ENCODE measurements at places on chromosomes 3 and 15.

DNA sequence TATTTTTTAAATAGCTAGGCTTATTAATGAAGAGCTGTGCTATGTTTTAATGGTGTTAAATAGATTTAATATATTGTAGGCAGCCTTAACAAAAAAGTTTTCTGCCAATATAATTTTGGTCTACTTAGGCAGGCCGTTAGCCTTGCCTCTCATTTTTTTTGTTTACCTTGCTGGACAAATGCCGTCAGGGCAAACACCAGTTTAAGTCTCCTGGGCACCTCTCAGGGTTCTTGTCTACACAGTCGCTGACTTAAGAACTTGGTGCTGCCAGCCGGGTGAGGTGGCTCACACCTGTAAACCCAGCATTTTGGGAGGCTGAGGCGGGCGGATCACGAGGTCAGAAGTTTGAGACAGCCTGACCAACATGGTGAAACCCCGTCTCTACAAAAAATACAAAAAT, 153.3 kb downstream of the ULK4 start:
- DNase-seq = no peak

GRCh38 chr3:114456742-114457141, 162.9 kb downstream of the TIGIT start:
- no peak for DNase-seq

DNA sequence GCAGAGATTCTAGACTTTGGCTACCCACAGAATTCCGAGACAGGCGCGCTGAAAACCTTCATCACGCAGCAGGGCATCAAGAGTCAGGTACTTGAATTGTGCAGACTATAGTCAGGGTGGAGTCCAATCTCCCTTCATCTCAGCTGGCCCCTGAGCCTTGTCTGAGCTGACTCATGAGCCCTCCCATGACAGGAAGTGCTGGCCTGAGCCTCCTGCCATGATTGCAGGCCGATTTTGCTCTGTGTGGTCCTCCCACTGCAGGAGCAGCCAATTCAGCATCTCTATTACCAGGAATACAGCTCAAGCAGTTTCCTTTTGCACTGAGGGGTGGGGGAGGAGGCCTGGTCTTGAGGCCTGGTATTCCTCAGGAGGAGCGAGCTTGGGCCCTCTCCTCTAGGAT, 5.5 kb downstream of the AP2M1 start:
- DNase-seq = no peak

GRCh38 chr15:58549013-58549784, 117.4 kb downstream of the LIPC start:
- no peak for DNase-seq

- no peak for DNase-seq
Observed at GRCh38 chr3:189809583-189809982, 178.4 kb downstream of the TP63 start.

DNA sequence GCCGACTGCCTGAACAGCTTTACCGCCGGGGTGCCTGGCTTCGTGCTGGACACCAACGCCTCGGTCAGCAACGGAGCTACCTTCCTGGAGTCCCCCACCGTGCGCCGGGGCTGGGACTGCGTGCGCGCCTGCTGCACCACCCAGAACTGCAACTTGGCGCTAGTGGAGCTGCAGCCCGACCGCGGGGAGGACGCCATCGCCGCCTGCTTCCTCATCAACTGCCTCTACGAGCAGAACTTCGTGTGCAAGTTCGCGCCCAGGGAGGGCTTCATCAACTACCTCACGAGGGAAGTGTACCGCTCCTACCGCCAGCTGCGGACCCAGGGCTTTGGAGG, 815 bp downstream of the SPINT1 start:
- peak; percentile 26 for DNase-seq

DNA sequence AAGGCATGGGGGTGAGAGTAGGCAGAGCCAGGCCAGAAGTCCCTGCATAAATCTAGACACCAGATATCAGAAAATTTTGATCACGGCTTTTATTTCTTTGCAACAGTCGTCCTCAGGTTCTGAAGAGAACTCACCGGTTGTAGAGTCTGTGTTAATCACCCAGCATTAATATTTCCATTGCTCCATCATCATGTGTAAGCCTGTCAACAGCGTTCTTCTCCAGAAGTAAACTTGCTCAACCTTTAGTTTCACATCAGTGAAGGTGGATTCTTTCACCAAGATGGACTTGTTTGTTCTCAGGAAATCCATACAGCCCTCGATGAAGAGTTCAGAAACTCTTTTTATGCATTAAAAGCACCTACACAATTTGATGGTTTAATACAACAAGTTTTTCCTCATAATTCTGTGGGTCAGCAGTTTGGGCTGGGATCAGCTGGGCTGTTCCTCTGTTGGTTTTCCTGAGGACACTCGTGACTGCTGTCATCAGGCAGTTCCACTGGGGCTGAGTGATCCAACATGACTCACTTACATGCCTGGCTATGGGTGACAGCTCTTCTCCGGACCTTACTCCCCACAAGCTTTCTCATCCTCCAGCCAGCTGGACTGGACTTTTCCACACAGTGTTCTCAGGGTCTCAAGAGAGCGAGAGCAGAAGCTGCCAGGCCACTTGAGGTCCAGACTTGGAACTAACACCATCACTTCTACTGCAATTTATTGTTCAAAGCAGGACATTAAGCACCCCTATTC, 303.4 kb downstream of the ZNF621 start:
- no peak for DNase-seq

DNA sequence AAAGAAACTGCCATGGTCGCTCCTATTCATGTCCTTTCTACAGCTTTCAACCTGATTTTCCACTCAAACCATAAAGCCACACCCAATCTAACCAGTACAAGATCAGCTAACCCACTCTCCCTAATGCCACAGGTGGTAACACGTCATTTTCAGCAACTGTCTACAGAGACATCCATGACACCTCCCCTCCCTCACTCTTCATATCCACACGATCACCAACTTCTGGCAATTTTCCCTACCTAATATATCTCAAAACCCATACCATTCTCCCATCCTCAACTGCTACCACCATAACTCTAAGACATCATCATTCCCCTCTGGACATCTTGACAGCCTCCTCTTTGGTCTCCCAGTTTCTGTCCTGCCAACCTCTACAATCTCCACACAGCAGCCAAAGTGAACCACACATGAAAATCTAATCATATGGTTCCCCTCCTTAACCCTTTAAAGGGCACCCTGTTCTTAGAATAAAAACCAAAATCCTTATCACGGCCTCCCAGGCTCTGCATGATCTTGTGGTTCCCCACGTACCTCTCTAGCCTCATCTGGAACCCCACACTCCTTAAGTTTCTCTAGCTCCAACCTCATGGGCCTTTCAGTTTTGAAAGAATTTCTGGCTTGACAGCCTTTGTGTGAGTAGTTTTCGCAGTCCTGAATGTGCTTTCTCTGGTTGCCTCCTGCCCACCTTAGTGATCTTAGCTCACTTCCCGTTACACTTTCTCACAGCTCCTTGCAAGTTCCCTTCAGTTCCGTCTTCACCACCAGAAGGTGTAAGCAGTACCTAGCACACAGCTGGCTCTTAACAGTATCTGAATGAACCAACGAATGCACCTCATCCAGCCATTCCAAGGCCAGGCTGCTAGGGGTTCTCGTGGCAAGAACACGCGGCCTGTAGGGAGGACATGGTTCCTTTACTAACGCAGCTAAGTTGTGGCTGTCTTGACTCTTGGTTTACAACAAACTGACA, 33.4 kb downstream of the SPINK8 start:
- peak; percentile 48 for DNase-seq

- DNase-seq = no peak
Observed at GRCh38 chr3:121943431-121943830, 49.2 kb downstream of the SLC15A2 start.

- DNase-seq = no peak
Observed at GRCh38 chr15:38885001-38885400, 320.4 kb upstream of the RASGRP1 start.

DNA sequence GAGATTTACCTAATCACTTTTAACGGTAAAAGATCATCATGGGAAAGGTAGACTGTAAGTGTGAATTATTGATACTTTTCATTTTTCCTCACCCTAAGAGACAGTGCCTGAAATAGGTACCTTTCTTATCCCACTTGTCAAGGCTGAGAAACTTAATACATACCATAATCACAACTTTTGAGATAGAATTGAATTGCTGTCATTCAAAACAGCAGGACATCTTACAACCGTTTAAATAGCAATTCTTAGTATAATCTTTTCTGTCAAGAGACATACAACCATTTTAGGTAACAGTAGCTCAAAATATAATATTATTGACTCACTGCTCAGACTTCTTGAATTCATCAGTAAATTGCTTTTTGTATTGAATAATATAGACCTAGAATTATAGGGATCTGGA, 10.7 kb downstream of the UBE2E2 start:
- no peak for DNase-seq

DNA sequence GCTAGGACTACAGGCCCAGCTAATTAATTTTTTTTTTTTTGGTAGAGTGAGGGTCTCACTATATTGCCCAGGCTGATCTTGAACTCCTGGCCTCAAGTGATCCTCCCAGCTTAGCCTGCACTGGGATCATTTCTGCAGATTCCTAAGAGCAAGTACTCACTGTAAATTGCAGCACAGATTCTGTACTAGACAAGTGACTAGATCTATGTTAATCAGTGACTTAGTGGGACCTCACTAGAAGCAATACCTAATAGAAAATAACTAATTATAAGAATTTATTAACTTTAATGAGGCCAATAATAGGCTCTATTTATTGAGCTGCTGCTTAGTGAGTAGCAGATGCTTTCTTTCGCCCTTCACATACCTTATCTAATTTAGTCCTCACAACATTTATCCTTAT, 10.6 kb upstream of the UTS2B start:
- DNase-seq = no peak

DNA sequence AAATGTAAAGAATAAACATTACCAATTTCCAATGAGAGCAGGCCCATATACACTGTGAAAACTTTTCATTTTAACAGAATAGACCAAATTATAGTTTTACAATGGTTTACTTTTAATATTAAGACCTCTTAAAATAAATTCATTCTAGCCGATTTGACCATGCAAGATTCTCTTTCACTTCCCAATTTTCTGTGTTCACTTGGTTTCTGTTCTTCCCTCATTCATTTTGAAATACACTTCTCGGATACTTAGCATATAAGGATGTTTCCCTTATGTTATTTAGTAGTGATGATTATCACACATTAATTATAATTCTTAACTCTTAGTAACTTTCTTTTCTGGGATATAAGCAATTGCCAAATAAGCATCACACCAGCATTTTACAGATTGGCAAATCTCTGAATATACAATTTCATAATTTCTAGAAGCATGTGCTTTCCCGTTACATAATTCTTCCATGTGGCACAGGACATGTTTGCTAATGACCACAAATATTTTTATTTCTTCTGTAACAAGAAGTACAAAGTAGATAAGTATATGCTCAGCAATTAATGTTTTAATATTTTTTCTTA, 13.9 kb downstream of the OR5H15 start:
- DNase-seq = no peak

GRCh38 chr3:24951180-24951579, 456.5 kb upstream of the THRB start:
- DNase-seq = no peak

- DNase-seq = no peak
Observed at GRCh38 chr3:111808439-111808838, 50.6 kb upstream of the PHLDB2 start.

DNA sequence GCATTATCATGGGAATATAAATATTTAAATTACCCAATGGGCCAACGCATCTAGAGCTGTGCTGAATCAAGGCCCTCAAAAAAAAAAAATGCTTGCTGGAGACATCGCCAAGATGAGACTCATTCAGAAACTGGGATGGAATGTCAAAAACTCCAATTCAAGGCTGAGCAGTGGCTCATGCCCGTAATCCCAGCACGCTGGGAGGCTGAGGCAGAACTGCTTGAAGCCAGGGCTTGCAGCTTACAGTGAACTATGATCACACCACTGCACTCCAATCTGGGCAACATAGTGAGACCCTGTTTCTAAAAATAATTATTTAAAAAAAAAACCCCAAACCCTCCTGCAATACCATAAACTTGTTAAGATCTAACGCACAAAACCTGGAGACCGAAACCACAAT, 3.1 kb upstream of the CACNA1D start:
- DNase-seq = no peak

DNA sequence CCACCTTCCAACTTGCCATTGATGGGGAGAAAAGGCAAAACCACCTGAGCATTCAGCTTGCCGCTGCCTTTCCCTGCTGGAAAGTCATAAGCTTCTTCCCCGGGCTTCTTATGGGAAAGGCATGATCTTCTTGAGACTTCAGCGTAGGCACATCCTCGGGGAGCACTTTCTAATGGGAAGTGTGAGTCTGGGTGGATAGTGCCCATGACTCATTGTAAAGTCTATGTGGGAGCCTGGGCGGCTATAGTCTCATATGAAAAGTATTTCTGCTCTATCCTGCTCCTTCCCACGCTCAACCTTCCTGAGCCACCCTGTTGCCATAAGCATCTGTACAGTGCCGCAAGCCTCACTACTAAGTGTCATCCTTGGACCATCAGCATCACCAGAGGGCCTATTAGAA, 309.9 kb upstream of the THBS1 start:
- DNase-seq = no peak

DNA sequence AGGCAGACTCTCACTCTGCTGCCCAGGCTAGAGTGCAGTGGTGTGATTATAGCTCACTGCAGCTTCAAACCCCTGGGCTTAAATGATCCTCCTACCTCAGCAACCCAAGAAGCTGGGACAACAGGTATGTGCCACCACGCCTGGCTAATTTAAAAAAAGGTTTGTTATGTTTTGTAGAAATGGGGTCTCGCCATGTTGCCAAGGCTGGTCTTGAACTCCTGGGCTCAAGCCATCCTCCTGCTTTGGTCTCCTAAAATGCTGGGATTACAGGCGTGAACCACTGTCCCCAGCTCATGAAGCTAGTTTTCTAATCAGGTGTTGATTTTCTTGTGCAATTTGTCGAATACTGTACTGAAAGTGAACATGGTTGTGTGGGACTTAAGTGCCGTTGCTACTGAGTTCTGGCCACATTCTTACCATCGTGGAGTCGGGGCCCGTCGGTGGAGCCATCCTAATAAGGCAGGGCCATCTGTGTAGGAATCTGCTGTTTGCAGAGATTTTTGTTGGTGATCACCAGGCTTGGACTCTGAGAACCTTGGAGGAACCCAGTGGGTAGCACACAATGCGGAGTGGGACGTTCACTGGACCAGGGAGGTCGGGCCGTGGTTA, 193.2 kb downstream of the GOLGA6L6 start:
- DNase-seq = no peak

DNA sequence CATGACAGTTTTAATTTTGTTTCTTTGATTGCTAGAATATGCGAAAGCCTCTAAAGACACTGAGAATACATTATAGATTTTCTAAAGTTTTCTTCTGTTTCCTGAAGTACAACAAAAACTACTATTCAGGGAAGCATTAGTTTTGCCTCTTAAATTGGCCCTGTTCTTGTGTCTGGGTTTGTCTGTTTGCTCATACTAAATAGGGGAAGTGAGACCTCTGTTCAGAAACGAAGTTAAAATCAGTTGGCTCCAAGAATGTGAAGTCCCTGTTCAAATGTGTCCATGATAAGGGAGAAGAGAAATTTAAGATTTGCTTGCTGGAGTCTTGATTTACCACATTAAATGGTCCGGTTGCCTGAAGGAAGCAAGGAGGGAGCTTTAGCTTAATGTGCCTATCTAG, 327.3 kb upstream of the GBE1 start:
- DNase-seq = no peak

Data from CD4-positive, alpha-beta T cell treated with Interleukin-21 for 1 hour (primary cell).